ENCODE measurements at places on chromosomes 7 and 10.
A peak's percentile ranks its signal among the peaks of the same experiment; 100 is the strongest.

- no peak for DNase-seq
Measured at GRCh38 chr10:68251625-68252495, 19.9 kb upstream of the ATOH7 start.

DNA sequence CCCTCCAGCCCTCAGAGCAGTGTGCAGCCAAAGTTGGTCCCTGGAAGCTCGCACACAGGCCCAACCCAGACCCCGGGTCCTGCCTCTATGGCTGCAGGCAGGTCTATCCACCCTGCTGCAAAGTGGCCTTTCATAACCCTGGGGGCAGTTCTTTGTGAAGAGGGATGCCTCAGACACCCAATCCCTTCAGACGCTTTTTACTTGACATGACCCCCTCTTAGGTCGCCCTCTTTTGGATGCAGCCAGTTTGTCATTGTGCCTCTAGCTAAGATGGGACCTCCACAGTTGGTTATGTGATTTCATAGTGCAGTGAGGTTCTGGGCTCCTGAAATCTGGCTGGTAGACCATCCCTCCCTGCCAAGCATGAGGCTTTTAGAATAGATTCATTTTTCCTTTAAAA is 27.3 kb downstream of the SMKR1 start:
- no peak for DNase-seq

GRCh38 chr7:99597762-99598501 is at the start of gene TMEM225B:
TSS of gene TMEM225B (plus strand) at chr7:99598267. CDS start at chr7:99604389, 6,122 bp downstream.
- DNase-seq, result no peak

DNA sequence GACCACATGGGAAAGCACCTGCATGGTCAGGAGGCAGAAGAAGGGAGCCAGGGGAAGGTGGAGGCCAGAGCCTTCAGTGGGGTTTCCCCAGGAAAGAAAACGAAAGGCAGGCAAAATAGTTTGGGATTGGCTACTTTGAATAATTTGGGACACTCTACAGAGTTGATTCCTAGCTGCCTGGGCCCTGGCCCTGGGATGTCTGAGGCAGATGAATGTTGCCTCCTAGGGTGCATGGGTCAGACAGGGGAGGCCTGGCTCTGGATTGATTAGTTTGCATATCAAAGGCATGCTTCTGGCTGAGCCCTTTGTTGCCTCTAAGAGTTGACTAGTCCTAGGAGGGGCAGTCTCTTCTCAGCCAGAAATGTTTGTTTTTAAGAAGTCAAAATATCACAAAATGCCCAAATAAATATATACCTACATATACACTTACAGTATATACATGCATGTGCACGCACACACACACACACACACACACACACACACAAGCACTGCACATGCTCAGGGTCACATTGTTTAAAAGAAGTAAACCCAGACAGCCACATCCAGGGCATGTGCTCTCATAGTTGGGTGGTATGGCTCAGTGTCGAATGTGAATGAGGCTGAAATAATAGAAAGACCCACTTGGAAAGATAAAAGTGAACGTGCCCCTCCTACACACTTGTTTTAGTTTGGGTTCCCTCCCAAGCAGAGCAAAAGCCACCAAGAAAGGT is 184.2 kb downstream of the GPAM start:
- DNase-seq, result no peak

DNA sequence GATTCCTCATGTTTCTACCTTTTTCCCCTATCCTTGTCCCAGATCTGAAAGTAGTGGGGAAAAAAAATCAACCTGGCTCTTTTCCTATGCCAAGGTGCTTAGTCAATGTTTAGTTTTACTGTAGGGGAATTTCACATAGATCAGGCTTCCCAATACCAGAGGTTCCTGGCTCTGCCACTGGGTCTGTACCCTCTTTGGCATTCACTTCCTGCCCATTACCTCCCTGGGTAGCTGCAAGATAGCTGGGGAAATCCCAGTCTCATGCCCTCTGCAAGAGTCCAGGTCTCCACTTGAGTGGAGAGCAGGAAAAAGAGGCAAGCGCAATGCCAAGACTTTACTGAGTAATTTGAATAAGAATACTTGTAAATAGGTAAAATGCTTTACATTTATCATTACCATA is 3.5 kb upstream of the BPGM start:
- DNase-seq, result peak; percentile 8

DNA sequence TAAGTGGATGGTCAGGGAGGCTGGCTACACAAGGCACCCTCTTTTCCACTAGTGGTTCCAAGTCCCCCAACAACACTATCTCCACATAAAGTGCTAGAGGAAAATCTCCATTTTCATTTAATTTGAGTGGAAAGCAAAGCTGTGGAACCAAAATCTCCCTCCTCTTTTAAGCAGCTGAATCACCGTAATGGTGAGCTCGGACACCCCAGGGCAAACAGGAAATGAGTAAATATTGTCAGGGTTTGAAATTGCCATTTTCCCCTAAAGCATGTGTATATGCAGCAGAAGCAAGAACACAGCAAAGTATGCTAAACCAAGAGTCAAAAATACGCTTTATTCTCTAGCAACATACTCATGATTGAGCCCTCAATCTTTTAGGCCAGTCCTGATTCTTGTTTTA is 143.7 kb downstream of the GPAM start:
- no peak for DNase-seq

DNA sequence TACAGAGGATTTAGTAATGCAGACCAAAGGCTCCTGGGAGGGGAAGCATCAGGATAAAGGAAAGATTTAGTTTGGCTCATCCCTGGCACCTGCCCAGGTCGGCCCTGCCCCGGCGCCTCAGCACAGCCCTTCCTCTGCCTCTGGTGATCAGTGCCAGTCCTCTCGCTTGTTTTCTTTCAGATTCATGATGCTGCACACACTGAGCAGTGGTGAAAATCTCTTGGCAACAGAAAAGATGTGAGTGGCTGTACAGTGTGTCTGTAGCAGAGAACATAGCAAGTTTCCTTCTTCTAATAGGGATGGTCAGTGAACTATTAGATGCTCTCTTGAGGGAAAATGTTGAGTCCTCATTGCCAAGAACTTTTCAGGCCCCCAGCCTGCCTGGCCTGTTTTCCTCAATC is 994.1 kb downstream of the KCNMA1 start:
- DNase-seq, result no peak

GRCh38 chr10:124423813-124424212 is 5.1 kb upstream of the OAT start:
- DNase-seq, result no peak

DNA sequence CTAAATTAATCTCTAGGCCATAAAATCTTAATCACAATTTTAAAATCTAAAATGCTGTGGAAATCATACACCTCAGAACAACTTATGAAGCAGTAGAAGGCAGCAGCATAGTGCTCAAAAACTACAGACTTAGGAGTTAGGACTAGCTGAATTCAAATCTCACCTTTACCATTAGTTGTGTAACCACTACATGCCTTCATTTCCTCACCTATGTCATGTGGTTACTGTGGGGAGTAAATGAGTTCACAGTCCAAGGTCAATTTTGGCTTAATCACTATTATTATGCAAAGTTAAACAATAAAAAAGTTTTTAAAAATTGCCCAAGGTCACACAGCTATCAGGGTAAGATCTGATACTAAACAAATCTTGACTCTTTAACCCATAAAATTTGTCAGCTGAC is 37.0 kb downstream of the SNX13 start:
- DNase-seq, result no peak

DNA sequence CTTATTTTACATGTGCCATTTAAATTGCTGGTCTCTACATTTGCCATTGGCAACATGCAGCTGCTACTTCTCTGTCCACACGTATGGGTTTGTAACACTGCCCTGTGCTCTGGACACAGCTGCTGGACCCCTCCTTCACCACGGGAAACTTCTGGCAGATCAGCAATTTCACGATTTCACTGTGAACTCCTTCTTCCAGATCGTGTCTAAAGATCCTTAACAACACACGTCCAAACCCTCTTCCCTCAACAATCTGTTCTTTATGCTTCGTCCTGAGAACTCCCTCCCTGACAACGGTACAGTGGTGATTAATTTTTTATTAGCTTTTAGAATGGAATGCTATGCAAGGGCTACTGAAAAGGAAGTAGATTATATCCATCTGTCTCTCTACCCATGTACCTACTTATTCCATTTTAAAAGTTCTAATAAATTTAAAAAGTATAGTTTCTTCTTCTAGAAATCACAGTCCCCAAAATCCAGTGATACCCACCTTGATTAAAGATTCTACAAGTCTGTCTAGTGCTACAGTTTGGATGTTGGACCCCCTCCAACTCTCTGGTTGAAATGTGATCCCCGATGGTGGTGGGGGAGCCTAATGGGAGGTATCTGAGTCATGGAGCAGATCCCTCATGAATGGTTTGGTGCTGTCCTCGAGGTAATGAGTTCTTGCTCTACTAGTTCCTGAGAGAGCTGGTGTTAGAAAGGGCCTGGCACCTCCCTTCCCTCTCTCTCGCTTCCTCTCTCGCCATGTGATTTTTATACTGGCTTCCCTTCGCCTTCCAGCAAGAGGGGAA is 81.0 kb downstream of the KIAA1549 start:
- no peak for DNase-seq

- DNase-seq, result no peak
Measured at GRCh38 chr7:75727881-75728593, 10.7 kb downstream of the HIP1 start.

- DNase-seq, result no peak
Measured at GRCh38 chr7:156380261-156380660, 260.3 kb upstream of the RNF32 start.

Measured in ACHN (cell line).